ENCODE measurements at places on chromosomes 3 and 15. TPM values are rescaled to one million over a fixed set of nuclear protein-coding genes. Genes with fewer than 3 reads are reported as not detected.

RBPMS2 gene
- not detected for total RNA-seq

MCF2L2 gene
- total RNA-seq, result 0.56 TPM

MKRN3 gene
- total RNA-seq, result under 0.01 TPM

NRG4 gene
- total RNA-seq, result 0.56 TPM

THSD4 gene
- 42.6 TPM for total RNA-seq

IMPG2 gene
- total RNA-seq, result under 0.01 TPM

HRG gene
- total RNA-seq, result not detected

PLA2G4D gene
- total RNA-seq, result under 0.01 TPM

CLDN11 gene
- total RNA-seq, result 225 TPM

ERICH6 gene
- under 0.01 TPM for total RNA-seq

GOLGA6L10 gene
- total RNA-seq, result 0.19 TPM

MUSTN1 gene
- 0.56 TPM for total RNA-seq

WNT5A gene
- total RNA-seq, result 36.4 TPM

INSYN1 gene
- 1.5 TPM for total RNA-seq

CHRM5 gene
- total RNA-seq, result not detected

TTLL13 gene
- total RNA-seq, result not detected

All from regular cardiac myocyte (primary cell).